Natural killer cell treated with Interleukin-12 subunit alpha and Interleukin-12 subunit beta and Interleukin-15 and Interleukin-18, amount 100 ng/mL, for 72 hours (primary cell): ENCODE measurements at places on chromosomes 2 and 18.

DNA sequence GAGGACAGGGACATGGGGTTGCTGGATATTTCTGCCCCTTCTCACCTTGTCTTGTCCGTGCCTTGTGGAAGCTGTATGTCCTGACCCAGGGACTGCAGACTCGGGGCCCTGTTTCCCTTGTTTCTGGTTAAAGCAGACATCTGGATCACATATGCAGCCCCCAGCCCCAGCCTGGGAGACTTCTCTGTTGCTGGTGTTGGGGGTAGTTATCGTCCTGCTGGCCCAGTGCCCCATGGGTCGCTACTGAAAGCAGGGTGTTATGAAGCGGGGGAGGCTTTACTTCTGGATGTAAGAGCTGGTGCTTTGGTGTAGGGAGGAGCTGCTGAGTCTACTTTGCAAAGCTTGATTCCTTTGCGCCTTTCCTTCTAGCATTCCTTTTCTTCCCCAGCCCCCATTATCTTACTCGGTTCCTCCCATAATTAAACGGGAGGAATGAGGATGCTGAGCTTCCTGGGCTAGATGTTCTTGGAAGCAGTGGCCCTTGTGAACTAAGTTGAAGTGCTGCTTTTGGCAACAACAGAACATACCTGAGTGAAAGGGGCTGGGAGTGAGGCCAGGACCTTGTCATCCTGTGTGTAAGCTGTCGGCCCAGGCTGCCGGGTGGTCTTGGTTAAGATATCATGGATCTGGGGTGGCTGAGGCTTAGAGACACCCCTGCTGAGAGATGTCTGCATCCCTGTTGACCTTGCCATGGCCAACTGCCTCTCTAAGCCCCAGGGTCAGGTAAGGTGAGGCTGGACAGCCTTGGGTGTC, 3.4 kb downstream of the TET3 start:
- no peak for DNase-seq

DNA sequence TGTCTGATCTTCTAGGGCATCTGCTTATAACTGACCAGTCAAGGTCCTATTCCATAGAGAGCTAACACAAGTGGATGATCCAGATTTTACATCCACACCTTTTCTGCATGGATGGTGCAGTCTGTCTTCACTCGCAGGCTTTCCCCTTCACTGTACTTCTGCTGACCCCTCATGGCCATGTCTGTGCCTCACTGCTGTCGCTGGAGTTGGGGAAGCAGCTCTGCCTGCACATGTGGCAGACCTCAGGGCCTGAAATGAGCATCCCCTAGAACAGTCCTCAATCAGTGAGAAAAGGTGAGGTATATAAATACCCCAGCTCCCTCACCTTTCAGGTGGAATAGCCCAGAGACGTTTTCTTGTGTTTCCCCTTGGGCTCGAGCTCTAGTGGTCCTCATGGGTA, 233.8 kb downstream of the ANKRD36B start:
- DNase-seq = no peak

DNA sequence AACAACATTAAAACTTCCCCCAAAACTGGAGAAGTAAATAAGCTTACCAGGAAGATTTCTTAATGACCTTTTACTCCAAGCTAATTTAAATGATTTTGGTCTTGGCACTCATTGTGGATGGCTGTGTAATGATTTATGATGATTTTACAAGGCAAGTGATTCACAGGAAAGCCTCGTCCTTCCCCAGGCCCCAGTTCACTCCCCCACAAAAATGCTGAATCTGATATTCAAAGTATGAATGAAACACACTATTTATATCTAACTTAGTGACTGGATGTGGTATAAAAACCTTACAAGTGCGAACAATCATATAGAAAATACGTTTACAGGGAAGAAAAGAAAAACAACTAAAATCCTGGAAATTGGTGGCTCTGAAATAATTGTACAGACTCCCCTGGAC, 49.8 kb downstream of the ZNF516 start:
- DNase-seq = no peak

DNA sequence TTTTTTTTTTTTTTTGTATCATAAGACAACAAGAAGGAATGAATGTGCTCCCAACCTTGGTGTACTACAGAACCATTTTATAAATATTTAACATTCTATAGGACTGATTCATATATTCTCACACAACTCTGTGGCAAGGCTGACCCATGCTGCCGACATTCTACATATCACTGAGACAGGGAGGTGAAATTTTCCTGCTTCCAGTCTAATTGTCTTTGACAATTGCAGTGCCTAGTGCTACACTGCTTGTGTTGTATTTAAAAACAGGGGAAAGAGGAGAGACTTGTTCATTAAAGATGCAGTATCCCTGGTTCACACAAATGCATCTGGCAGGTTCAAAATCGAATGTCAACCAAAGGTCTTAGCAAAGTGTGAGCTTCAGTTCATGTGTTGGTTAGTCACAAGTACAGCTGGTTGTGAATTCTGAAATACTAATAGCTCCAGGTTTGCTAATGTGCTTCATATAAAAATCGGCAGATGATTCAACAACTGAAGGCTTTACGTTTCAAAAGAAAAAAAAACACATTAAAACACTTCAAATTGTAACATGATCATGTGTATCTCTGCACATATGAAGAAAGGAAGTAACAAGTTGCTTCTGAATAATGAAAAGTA, 130.8 kb downstream of the FIGN start:
- DNase-seq = no peak

GRCh38 chr2:144325086-144325485, 194.8 kb downstream of the ZEB2 start:
- peak; percentile 69 for DNase-seq

DNA sequence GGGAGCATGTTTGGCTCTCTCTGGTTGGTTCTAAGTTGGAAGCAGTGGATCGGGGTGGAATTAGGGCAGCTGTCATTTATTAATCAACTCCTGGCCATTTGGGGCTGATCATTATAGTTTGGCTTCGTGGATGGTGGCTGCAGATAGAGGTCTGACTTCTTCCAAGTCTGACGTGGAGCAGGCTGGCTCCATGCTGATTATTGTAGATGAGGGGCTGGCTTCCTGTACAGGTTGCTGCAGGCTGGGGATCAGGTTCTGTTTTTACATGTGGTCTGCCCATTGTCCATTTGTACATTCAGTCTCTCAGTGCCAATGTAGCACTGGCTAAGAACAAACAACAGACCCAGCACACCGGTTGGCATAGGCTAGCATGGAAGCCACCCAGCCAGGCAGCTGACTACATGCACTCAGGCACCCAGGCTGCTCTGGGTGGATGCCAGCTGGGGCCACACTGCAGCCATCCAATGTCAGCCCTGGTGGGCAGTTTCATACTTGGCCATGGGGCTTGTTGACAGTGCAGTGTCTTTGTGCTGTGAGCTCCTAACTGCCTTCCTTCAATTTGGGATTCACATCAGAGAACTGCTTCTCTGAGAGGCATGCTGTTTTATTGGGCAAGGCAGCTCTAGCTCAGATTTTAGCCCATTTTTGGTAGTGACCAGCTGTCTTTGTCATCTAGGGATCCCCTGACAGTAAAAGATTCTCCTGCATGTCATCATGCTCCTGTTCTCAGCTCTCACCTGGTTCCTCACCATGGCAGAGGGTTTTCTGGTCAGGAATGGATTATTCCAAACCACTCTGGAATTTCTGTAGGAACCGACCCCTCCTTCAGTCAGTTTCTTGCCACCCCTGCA, 25.4 kb downstream of the NPAS2 start:
- DNase-seq = no peak

- DNase-seq = no peak
Observed at GRCh38 chr2:164420787-164421186, 200.5 kb downstream of the GRB14 start.

DNA sequence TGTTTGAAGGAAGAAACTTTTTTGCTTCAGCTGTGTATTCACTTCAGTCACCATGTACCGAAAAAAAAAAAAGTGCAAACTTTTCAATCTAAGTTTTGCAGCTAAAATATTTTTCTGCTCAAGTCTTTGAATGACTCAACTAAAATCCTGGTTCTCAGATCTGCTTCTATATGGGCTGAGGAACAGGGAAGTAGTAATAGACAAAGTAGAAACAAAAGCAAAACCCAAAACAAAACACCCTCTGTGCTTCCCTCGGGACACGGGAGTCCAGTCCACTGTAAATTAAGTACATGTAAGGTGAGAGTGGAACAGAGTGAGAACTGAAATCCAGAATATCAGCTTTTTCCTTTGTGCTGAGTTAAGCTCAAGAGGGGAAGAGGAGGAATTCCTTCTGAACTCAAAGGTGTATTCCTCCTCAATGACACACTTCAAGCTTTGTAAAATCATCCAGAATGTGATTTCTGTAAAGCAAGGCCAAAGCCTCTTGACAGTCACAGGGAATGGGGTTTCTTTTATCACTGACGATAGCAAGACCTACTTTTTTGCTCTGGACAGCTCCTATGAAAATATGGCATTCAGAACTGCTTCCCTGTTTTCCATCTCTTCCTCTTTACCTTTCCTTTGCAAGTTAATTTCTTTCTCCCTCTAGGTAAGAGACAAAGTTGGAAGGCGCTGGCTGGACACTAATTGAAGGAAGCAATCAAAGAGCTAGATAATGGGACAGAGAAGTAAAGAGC, 433.5 kb upstream of the MMADHC start:
- no peak for DNase-seq

DNA sequence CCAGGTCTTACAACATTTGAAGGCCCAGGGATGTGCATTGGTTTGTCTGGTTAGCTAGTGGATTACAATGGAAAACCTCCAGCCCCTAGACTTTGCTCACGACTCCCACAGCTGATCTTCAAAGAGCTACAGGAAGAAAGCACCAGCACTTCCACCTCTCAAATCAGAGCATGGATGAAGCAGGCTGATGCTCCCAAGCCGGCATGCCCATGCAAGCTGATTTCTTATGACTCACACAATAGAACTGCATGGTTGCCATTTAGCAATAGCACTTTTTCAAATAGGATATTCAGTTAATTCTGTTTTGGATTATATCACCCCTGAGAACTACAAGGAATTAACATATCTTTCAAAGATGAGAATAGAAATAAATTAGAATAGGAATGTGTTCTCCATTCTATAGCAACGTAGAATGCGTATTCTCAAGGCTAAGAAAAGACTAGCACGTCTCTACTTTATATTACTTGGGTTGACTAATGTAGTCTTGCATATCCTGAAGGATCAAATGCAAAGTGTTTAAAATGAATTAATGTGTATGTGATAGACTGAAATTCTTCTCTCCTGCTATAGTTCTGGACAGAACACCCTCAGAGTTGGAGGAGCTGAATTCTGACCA, 292.4 kb downstream of the TRIB2 start:
- DNase-seq = no peak

- no peak for DNase-seq
Observed at GRCh38 chr2:25566694-25567093, 106.7 kb downstream of the DTNB start.
